ENCODE measurements at places on chromosomes 6 and 20. TPM values are rescaled to one million over a fixed set of nuclear protein-coding genes. Genes with fewer than 3 reads are reported as not detected.

DNA sequence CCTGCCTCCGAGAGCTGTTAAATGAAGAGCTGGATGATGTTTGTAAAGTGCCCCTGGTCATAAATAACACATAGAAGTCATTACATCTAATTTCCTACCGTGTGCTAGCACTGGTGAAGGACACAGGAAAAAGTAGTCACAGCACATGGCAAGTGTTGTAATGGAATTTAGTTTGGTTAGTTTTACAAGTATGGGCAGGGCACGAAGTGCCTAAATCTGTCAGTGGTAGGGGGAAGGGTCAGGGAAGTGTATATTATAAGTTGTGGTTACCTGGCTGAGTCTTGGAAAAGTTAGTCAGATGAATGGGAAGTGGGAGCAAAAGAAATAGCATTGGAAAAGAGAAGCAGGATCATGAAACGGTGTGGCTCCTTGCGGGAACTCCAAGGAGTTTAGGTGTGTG is 1.6 kb downstream of the RIPPLY2 start:
- no peak overlapping the region for H3K4me3 ChIP-seq
- H3K27ac ChIP-seq, result no peak overlapping the region
- H3K27me3 ChIP-seq, result peaks cover 59% of the 10 kb centered on the region
- no peak for DNase-seq

GRCh38 chr6:109059571-109060021 is 35.0 kb downstream of the SESN1 start:
- H3K36me3 ChIP-seq, result no peaks in the 10 kb centered on the region
- H3K4me1 ChIP-seq, result peaks cover 43% of the 10 kb centered on the region
- H3K27ac ChIP-seq, result peak overlapping the region; percentile 78
- DNase-seq, result no peak
- H3K4me3 ChIP-seq, result peak overlapping the region; percentile 32
- no peaks in the 10 kb centered on the region for H3K27me3 ChIP-seq

DNA sequence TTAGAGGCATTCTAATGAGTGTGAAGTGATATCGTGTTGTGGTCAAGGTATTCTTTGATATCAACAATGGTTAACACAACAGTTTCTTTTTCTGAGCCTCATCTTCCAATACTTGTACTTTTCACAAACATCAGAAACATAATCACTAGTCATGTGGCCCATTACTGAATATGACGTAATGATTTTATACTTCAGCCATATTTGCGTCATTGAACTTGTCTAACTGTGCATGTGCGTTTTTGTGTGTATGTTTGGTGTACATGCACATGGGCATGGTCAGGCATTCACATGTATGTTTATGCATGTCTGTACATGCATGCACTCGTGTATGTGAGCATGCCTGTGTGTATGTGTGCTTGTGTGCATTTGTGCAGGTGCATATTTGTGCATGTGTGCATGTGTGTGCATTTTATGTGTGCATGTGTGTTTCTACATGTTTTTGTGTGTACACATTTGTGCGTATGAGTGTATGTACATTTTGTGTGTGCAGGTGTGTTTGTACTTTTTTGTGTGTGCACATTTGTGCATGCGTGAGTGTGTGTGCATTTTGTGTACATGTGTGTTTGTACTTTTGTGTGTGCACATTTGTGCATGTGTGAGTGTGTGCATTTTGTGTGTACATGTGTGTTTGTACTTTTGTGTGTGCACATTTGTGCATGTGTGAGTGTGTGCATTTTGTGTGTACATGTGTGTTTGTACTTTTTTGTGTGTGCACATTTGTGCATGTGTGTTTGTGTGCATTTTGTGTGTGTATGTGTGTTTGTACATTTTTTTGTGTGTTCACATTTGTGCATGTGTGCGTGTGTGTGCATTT is 29.4 kb downstream of the PRR18 start:
- no peak for DNase-seq
- no peak overlapping the region for H3K4me3 ChIP-seq
- H3K27ac ChIP-seq, result no peak overlapping the region
- no peaks in the 10 kb centered on the region for H3K36me3 ChIP-seq
- no peaks in the 10 kb centered on the region for H3K27me3 ChIP-seq

- H3K4me3 ChIP-seq, result no peak overlapping the region
- H3K27ac ChIP-seq, result no peak overlapping the region
- DNase-seq, result no peak
- H3K27me3 ChIP-seq, result no peaks in the 10 kb centered on the region
Observed at GRCh38 chr20:9458138-9458796, 56.1 kb upstream of the LAMP5 start.

DNA sequence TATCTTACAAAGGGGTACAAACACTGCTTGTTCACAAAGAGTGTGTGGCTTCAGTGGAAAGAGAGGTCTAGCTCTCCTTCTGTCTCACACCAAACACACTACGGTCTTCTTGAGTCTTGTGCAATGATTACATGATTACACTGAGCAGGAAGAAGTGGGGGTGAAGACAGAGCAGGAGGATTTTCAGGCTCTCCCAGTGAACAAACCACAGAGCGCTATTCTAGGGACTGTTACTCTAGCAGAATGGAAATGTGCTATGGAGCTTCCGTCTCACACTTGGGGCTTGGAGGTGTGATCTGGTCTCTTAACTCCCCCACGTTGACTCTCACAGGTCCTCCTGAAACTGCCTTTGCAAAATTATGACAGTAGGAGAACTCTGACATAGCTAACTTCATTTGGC is 203.4 kb downstream of the MYLK4 start:
- no peaks in the 10 kb centered on the region for H3K36me3 ChIP-seq
- H3K4me1 ChIP-seq, result peaks cover 11% of the 10 kb centered on the region
- peaks cover 86% of the 10 kb centered on the region for H3K27me3 ChIP-seq
- no peak overlapping the region for H3K27ac ChIP-seq
- no peak overlapping the region for H3K4me3 ChIP-seq

DNA sequence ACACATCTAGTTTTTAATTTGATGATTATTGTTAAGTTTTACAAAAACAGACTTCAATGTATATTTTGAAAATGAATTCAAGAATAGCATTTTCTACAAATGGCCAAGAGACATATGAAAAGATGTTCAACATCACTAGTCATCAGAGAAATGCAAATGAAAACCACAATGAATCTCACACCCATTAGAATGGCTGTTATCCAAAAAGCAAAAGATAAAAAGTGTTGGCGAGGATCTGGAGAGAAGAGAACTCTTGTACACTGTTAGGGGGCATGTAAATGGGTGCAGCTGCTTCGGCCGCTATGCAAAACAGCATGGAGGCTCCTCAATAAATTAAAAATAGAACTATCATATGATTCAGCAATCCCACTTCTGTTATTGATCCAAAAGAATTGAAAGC is 185.8 kb upstream of the CCN2 start:
- H3K4me3 ChIP-seq, result no peak overlapping the region
- no peaks in the 10 kb centered on the region for H3K4me1 ChIP-seq
- no peak overlapping the region for H3K27ac ChIP-seq
- no peak for DNase-seq
- H3K27me3 ChIP-seq, result peaks cover 10% of the 10 kb centered on the region

PNLDC1 gene
- not detected for total RNA-seq

GRCh38 chr6:3337521-3338350 is 79.0 kb downstream of the PSMG4 start:
- H3K27ac ChIP-seq, result peak overlapping the region; percentile 34
- peaks cover 23% of the 10 kb centered on the region for H3K4me1 ChIP-seq
- H3K27me3 ChIP-seq, result peaks cover 15% of the 10 kb centered on the region

ACTL10 gene
- total RNA-seq, result 4.1 TPM

GRCh38 chr6:115133790-115134189 is 791.0 kb upstream of the HS3ST5 start:
- H3K27me3 ChIP-seq, result no peaks in the 10 kb centered on the region
- H3K4me1 ChIP-seq, result no peaks in the 10 kb centered on the region
- H3K27ac ChIP-seq, result no peak overlapping the region
- H3K4me3 ChIP-seq, result no peak overlapping the region

DNA sequence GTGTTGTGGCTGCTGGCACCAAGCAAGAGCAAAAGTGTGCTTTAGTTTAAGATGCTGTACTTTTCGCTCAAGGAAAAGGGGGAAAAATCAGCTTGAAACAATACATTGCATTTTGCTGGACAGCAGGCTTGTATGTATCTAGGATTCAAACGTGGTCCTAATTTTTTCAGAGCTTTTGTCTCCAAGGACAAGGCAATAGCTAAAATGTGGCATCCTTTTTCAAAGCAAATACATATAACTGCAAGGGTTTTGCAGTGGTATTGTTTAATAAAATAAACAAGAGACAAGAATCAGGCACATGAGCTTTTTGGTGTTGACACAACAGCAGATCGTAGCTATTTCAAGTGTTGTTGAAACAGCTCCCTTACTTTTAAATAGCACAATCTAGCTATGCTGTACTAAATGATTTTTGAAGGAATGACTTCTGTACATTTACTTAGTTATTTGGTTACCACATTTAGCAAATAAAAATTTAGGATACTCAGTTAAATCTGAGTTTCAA is 137.0 kb upstream of the HEY2 start:
- H3K27me3 ChIP-seq, result peaks cover 39% of the 10 kb centered on the region
- H3K27ac ChIP-seq, result no peak overlapping the region
- H3K4me3 ChIP-seq, result no peak overlapping the region
- no peaks in the 10 kb centered on the region for H3K36me3 ChIP-seq

RIPOR3 gene
- not detected for total RNA-seq

DNA sequence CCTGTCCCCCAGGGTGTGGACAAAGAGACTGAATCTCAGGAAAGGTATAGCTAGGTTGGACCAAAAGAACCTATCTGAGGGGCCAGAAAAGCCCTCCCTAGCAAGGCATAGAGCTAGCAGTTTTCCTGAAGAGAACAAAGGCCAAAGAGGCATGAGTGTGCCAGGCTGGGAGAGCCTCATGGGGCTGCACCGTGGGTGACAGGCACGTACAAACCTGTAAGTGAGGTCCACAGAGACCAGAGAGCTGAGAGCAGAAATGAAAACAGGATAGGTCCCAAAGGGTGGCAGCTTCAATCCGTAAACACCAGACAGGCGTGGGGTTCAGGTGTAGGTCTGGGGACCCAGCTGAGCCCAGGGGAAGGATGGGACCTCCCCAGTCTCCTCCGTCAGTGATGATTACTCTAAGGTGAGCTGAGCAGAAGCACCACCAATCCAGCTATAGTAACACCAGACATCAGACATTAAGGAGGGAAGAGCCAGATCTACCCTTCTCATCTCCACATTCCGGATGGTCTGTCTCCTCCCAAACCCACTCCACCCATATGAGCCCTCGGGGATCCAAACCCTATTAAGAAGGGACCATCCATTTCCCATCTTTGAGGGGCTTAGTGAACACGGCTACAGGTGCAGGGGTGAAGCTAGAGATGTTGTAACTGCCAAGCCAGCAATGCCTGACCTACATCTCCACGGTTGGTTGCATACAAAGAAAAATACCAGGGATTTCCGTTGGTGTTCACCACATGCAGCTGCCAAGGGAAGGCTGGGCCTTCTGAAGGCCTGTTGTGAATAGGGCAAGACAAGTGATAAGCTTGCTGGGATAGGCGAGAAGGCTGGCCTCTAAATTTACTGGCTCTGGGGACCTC is 38.3 kb downstream of the BCL2L1 start:
- H3K27me3 ChIP-seq, result no peaks in the 10 kb centered on the region
- H3K4me1 ChIP-seq, result peaks cover 77% of the 10 kb centered on the region
- no peak for DNase-seq
- H3K36me3 ChIP-seq, result peaks cover 75% of the 10 kb centered on the region
- no peak overlapping the region for H3K4me3 ChIP-seq

GRCh38 chr20:37868851-37869333 is 34.0 kb upstream of the VSTM2L start:
- H3K27ac ChIP-seq, result no peak overlapping the region
- H3K36me3 ChIP-seq, result peaks cover 5% of the 10 kb centered on the region
- DNase-seq, result no peak

GINS1 gene
- total RNA-seq, result 34.1 TPM

- no peak within 1 kb of the TSS for H3K27ac ChIP-seq
- no peak within 1 kb of the TSS for H3K4me3 ChIP-seq
- H3K36me3 ChIP-seq, result no peaks in the 10 kb centered on the region
- H3K27me3 ChIP-seq, result peaks cover 75% of the 10 kb centered on the region
Observed at GRCh38 chr6:168440520-168441433, at the start of gene SMOC2. SMOC2 (plus strand) TSS chr6:168441184; CDS start chr6:168441371, 187 bp downstream.

DNA sequence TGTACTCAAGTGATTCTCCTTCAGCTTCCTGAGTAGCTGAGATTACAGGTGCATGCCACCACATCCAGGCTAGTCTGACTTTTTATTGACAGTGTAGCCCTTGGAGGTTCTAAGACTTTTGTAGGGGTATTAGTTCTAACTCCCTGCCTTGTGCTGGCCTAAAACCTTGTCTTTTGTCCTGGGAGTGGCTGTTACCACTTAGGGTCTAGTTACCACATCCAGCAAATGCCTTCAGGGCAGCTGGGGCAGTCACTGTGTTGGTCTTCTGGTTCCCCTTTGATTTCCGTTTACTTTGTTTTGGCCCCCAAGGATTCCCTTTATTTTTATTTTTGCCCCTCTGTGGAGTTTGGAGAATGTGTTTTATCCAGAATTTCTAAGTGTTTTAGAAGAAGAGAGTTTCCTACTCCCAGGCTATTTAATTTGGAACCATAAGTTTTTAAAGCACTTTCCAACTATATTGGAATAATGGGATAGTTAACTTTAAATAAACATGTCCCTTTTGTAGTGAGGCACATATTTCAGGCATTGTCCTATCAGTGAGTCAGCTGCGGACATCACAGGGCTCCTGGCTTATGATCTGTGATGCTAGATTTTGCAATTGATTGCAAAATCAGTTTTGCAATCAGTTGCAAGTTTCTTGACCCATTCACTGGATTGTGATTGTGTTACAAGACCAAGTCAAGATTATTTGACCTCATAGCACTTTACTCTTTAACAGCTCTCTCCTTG is 25.0 kb downstream of the IL22RA2 start:
- no peaks in the 10 kb centered on the region for H3K36me3 ChIP-seq
- no peaks in the 10 kb centered on the region for H3K4me1 ChIP-seq
- H3K27ac ChIP-seq, result no peak overlapping the region
- H3K4me3 ChIP-seq, result no peak overlapping the region
- peaks cover 11% of the 10 kb centered on the region for H3K27me3 ChIP-seq
